Stimulated activated CD4-positive, alpha-beta T cell treated with anti-CD3 and anti-CD28 coated beads, Interleukin-1b, Interleukin-23, amount 100 ng/mL, for 48 hours (primary cell): ENCODE measurements at places on chromosomes 6 and 20.

DNA sequence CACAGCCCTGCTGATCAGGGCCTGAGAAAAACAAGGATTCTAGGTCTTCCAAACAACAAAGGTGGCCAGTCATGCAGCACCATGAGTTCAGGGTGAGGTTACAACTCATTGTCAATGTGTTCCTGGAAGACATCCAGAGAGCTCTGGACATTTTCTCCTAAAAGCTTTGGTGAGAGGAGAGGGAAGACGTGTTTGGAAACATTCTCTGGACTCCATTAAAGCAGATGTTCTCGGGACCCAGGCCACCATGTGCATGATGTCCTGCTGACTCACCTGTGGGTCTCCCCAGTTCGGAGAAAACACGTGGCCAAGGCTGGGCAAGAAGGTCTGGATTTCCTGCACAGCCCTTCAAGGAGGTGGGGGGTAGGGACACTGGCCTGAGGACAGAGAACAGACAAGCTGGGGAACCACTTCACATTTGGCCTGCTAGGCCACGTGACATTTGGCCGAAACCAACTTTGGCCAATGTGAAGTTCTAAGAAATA is 61.6 kb downstream of the KCNB1 start:
- DNase-seq = no peak

GRCh38 chr20:4068708-4069107 is 53.4 kb upstream of the RNF24 start:
- DNase-seq = no peak

- no peak for DNase-seq
Measured at GRCh38 chr20:33951171-33951570, 42.5 kb upstream of the RALY start.

- DNase-seq = no peak
Measured at GRCh38 chr6:166620478-166621113, 6.5 kb downstream of the RPS6KA2 start.

GRCh38 chr20:2538931-2539720 is 2.8 kb downstream of the TMC2 start:
- no peak for DNase-seq

- no peak for DNase-seq
Measured at GRCh38 chr6:72524011-72524645, 97.7 kb upstream of the KCNQ5 start.
